Activated CD4-positive, alpha-beta T cell treated with anti-CD3 and anti-CD28 coated beads, Interleukin-2, amount 10 ng/mL, durations not matched to agents 24 days and 14 days (primary cell): ENCODE measurements at places on chromosomes 3 and 15. TPM values are rescaled to one million over a fixed set of nuclear protein-coding genes. Genes with fewer than 3 reads are reported as not detected.
A peak's percentile ranks its signal among the peaks of the same experiment; 100 is the strongest.

Gene WDR72
- total RNA-seq, result not detected in 2 replicates

Gene COL7A1
- total RNA-seq, result 0.56 and 0.62 TPM in 2 replicates

DNA sequence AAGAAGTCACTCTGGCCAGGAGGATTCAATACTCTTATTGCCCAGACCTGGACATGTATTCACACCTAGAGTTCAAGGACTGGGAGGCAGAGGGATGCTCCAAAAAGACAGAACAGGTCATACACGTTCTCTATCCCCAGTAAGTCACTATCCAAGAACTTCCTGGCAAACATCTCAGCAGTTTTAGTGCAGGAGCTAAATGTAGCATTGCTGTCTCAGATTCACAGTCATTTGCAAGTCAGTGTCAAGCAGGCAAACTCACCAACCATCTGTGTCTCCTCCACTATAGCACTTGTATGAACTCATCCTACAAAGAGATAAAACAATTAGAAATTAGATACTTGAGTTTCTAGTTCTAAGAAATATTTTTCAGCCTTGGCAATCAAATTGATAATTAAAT lies 38.4 kb downstream of the ABHD17C start:
- no peaks in the 10 kb centered on the region for H3K27me3 ChIP-seq
- H3K36me3 ChIP-seq, result no peaks in the 10 kb centered on the region
- DNase-seq, result no peak
- H3K4me3 ChIP-seq, result no peak overlapping the region

DNA sequence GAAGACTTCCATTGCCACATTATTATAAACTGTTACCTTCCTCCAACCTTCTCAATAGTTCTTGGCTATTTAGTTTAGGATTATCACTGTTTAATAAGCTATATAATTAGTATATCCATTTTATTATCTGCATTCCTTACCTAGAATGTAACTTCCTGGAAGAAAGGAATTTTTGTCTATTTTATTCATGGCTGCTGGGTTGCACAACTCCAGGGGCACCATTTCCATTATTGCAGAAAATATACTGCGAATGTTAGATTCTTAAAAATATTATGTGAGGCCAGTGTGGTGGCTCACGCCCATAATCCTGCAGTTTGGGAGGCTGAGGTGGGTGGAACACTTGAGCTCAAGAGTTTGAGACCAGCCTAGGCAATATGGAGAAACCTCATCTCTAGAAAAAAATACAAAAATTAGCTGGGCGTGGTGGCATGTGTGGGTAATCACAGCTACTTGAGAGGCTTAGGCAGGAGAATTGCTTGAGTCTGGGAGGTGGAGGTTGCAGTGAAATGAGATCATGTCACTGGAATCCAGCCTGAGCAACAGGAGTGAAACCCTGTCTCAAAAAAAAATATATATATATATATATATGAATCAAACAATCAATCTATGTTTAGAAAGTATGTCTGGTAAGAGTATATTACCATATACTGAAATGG lies 19.9 kb downstream of the CLDN1 start:
- no peak for DNase-seq
- H3K27ac ChIP-seq, result no peak overlapping the region
- no peaks in the 10 kb centered on the region for H3K36me3 ChIP-seq

Gene FAM3D
- total RNA-seq, result not detected in 2 replicates

DNA sequence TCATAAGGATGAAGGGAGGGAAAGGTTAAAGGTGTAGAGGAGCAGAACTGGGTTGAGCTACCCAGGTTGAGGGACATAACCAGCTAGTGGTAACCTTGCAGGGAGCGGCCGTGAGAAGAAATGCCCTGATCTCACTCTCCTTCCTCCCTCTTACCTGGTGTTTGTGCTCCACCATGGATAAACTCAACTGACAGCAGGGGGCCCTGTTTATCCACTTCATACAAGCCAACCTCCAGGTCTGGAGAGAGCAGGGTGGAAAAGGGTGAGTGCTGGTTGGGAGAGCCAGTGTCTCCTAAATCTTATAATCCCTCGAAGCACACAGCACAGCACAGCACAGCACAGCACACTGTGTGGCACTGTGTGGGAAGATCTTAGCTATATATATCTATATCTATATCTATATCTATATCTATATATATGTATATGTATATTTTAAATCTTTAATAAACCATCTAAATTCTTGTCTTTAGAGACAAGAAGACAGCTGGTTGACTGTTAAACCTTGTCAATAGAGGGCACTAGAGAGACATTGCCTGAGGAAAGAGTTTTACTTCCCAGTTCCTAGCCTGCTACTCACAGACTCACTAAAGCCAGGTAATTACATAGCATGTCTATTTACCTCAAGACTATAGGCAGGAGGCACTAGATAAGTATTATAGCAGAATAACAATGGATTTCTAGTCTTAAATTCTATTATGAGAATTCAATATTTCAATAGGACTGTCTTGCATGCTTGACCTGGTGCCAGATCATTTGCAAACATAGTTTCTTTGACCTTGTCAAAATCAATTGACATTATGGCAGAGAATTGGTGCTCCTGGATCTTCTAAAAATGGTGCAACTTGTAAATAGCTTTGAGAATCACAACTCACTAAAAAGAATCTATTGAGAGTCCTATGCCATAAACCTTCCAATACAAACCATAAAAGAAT lies 21.7 kb upstream of the FMN1 start:
- no peak overlapping the region for H3K27ac ChIP-seq
- peaks cover 3% of the 10 kb centered on the region for H3K27me3 ChIP-seq
- no peak overlapping the region for H3K4me3 ChIP-seq

DNA sequence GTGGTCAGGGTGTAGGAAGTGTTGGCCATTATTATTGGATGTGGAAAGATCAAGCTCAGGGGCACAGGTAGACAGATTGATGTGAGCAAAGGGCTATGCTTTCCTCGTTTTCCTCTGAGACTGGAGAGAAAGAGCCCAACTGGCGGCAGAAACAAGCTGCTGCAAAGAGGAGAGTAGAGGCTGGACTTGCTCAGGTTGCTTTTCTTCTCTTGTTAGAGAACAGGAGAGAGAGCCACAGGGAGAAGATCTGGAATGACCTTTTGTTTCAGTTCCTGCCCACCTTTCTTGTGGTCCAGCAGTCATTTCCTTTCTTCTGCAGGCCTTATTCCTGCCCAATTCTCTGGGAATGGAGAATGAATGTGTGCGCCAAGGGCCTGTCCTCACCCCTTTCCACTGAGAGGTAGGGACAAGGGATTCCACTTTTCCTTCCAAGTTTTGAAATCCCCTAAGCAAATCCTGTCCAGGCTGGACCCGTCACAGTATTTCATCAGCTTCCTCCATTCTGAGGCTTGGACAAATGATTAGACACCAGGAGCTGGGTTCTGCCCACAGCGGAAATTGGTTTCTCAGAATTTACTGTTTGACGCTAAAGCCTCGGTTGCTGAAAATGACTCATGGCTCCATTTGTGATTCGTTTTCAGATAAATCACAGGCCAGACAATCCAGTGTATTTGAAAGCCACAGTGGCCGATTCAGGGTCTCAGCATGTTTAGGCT lies 16.1 kb downstream of the ZNF80 start:
- peak overlapping the region; percentile 24 for H3K4me3 ChIP-seq
- peaks cover 25% of the 10 kb centered on the region for H3K36me3 ChIP-seq
- DNase-seq, result peak; percentile 86
- H3K4me1 ChIP-seq, result peaks cover 56% of the 10 kb centered on the region
- H3K27ac ChIP-seq, result peak overlapping the region; percentile 88

- no peak overlapping the region for H3K4me3 ChIP-seq
- DNase-seq, result no peak
- no peak overlapping the region for H3K27ac ChIP-seq
- H3K36me3 ChIP-seq, result no peaks in the 10 kb centered on the region
- H3K4me1 ChIP-seq, result peaks cover 2% of the 10 kb centered on the region
These were observed 12.3 kb upstream of the MFSD1 start for GRCh38 chr3:158789592-158789991.

DNA sequence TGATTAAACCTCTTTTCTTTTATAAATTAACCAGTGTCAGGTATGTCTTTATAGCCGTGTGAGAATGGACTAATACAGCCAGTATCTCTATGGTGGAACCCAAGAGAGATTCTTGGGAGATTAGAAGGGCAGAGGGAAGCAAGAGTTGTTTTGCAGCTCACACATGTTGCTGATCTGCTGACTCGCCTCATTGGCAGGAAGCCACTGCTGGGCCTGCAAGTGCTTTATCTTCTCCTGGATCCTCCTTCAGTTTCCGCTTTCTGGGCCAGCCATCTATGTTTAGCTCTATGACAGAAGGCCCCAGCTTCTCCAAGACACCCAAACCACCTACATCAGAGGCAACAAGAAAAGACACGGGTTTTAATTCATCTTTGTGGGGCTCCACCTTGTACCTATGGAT lies 23.4 kb upstream of the GALNT15 start:
- H3K27ac ChIP-seq, result no peak overlapping the region
- H3K4me1 ChIP-seq, result no peaks in the 10 kb centered on the region
- no peaks in the 10 kb centered on the region for H3K36me3 ChIP-seq
